Psoas muscle (tissue), 8 donors: ENCODE measurements at places on chromosomes 6 and 20.

DNA sequence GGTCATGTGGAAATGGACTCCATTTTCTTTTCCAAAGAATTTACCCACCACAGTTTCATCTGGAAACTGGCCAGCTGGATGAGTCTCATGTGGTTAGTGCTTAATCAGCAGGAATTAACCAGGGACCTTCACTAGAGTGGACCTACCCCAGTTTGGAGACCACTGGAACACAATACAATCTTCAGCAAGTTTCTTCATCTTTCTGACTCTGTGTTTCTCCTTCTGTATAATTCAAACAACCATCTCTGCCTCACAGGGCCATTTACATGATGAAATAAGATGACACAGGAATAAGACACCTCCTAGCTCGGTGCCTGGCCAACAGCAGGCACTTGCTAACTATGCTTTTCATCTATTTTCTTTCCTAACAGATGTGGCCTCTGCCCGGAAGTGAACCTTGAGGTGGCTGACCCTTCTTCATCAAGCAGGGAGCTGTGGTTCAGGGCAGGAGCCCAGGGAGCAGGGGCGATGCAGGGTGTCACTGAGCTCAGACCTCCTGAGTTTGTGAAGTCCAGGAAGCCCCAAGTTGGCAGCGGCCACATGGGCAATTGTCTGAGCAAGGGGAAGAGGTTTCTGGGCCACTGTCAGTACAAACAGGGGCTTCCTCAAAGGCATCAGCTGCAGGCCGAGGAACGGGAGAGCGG, 98.8 kb downstream of the SOD2 start:
- no peak overlapping the region for H3K27ac ChIP-seq
- no peaks in the 10 kb centered on the region for H3K27me3 ChIP-seq
- H3K4me3 ChIP-seq: no peak overlapping the region
- H3K36me3 ChIP-seq: no peaks in the 10 kb centered on the region
- H3K4me1 ChIP-seq: no peaks in the 10 kb centered on the region

GRCh38 chr6:167396659-167397490, 72.0 kb downstream of the TTLL2 start:
- H3K27ac ChIP-seq: no peak overlapping the region
- no peak overlapping the region for H3K4me3 ChIP-seq
- H3K27me3 ChIP-seq: peaks cover 5% of the 10 kb centered on the region
- no peaks in the 10 kb centered on the region for H3K36me3 ChIP-seq
- H3K4me1 ChIP-seq: no peaks in the 10 kb centered on the region

- H3K36me3 ChIP-seq: no peaks in the 10 kb centered on the region
- H3K4me3 ChIP-seq: no peak overlapping the region
- H3K27ac ChIP-seq: no peak overlapping the region
- H3K27me3 ChIP-seq: no peaks in the 10 kb centered on the region
- no peaks in the 10 kb centered on the region for H3K4me1 ChIP-seq
These were observed 143.8 kb downstream of the F13A1 start for GRCh38 chr6:6176586-6177228.

DNA sequence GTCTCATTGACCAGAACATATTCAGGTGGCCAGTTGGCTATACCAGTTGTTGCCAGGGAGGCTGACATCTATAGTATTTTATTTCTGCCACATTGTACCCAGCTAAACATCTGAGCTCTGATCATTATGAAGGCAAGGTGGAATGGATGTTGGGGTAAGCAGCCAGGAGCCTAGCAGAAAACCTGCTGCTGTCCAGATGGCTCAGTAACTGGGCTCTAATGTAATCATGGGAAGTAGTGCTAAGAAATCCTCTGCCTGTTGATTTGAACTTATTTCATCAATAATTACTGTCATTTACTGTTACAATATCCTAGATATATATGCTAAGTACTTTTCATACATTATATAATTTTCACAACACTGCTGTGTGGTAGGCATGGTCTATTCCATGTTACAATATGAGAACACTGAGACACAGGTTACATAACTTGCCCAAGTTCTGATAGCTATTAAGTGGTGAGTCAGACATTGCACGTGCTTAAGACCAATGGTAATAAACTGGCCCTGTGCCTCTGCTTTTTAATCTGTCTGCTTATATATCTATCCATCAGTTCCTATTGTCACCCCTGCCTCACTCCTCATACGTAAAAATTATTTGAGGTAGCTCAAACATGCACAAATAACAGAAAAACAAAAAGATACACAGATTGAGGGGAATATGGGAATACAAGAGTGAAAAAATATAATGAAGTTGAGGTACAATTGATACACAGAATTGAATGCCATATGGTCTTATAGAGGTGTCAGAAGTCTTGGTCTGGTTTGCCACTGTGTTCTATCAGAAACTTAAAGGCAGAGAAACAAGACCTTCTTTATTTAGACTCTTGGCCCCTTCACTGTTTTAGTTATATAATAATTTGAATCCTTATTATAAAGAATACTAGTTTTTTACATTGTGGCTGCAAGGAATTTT, 25.2 kb downstream of the TBPL1 start:
- DNase-seq: no peak
- H3K36me3 ChIP-seq: peaks cover 22% of the 10 kb centered on the region
- H3K27me3 ChIP-seq: no peaks in the 10 kb centered on the region
- no peak overlapping the region for H3K4me3 ChIP-seq
- H3K4me1 ChIP-seq: peaks cover 20% of the 10 kb centered on the region
- no peak overlapping the region for H3K27ac ChIP-seq

DNA sequence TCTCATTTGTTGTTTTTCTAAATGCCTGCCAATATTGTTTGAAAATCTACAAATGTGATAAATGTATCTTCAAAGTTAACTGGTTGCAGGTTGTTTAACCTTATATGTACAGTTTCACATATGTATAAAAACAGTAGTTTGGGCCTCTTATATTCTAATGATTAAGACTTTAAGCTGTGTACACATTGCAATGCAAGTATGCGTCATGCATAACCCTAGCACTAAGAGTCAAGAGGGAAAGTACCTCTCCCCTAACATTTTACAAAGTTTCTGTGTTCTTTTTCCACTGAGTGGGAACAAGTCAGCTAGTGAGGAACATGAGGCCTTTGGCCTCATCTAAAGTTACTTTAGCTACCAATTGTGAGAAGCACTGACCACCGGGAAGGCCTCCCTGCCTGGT, 25.7 kb upstream of the MICB start:
- DNase-seq: no peak
- H3K4me1 ChIP-seq: no peaks in the 10 kb centered on the region
- no peaks in the 10 kb centered on the region for H3K36me3 ChIP-seq
- H3K4me3 ChIP-seq: no peak overlapping the region

DNA sequence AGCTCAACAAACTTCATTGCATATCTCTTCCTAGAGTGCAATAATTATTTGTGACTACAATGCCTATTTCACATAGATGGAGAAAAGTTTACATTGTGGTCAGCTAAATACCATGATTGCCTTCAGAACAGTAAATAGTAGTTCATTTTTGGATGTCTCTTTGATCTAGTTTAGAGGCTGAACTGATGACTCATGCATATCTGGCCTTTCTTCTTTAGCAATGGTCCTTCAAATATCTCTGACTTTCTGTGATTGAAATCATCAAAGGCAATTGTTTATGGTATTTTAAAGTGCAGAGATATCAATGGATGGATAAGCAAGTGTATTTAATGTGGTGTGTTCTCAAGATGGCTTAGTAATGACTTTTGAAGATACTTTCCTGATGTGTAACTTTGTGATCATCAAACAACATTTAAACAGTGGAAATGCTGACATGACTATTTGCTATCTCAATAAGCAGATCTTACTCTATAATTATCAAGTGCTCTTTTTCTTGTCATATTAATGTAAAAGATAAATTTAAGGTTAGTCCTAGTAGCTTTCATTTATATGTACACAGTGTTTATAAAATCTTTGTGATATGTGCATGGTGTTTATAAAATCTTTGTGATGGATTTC, 523.7 kb upstream of the SLC35B3 start:
- H3K27ac ChIP-seq: no peak overlapping the region
- no peaks in the 10 kb centered on the region for H3K36me3 ChIP-seq
- no peaks in the 10 kb centered on the region for H3K4me1 ChIP-seq
- H3K27me3 ChIP-seq: no peaks in the 10 kb centered on the region
- DNase-seq: no peak

DNA sequence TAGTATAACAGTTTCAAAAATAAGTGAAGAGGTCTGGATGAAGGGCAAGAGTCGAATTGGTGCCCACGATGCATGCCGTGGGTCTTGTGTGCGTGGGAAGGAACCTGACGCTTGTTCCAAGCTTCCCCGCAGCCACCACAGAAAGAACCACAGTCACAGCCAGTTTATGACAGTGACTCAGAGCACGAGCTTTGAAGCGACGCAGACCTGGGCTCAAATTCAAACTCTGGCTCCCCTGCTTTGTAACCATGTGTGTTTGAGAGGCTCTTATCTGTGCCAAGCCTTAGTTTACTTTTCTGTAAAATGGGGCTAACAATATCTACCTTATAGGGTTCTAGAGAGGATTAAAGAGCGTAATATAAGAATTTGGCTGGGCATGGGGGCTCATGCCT, 65.5 kb downstream of the SYNJ2 start:
- H3K27ac ChIP-seq: peak overlapping the region; percentile 98
- peak overlapping the region; percentile 12 for H3K4me3 ChIP-seq
- H3K36me3 ChIP-seq: no peaks in the 10 kb centered on the region
- no peaks in the 10 kb centered on the region for H3K27me3 ChIP-seq
- peak; percentile 84 for DNase-seq

DNA sequence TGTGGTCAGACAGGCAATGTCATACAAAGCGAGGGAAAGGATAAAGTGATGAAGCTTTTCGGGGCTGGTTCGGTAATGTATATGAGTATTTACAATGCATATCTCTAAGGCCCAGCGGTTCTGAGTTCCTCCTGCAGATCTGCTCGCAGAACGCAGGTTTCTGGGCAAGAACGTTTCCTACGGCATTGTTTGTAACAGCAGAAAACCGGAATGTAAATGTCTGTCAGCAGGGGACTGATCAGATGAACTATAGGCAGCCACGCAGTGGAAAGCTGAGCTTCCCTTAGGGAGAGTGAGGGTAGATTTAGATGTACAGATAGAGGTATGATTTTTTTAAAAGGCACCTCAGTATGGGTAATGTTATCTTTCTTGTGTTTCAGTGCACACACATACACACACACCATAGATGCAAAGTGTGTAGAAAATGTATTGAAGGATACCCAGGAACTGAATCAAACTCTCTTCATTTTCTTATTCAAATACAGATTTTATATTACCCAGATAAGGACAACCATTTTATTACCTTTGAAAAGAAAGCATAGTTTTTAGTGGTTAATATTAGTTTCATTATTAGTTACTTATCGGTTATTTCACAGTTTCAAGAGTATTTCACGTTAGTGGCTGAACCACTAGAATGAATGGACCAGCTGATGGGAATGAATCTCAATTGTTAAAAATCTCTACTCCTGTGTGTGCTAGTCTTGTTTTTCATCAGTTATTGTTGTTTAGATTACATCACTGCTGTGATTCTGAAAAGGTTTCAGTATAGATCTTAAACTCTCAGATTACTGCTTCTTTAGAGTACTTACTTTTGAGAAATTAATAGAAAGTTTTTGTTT, 56.2 kb downstream of the SNX9 start:
- DNase-seq: no peak
- H3K4me3 ChIP-seq: no peak overlapping the region

DNA sequence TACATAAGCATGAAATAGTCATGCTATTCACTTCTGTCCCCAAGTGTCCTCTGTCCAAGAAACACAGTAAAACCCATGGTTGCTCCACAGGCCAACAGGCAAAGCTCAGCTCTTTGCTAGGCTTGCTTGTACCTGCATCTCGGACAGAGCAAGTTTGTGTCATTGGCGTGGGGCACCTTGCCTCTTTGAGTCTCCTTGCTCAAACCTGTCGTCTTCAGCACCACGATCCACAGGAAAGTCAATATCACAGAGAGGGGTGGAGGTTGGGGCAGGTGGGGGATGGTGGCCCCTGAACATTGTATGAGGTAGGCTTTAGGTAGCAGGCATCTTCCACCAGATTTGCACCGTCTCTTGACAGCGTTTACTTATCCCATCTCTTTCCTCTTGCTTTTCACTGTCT, 4.1 kb upstream of the TMEM14B start:
- no peak overlapping the region for H3K27ac ChIP-seq
- no peaks in the 10 kb centered on the region for H3K27me3 ChIP-seq
- no peaks in the 10 kb centered on the region for H3K36me3 ChIP-seq
- H3K4me1 ChIP-seq: peaks cover 7% of the 10 kb centered on the region

- no peaks in the 10 kb centered on the region for H3K36me3 ChIP-seq
- no peak for DNase-seq
- no peak overlapping the region for H3K4me3 ChIP-seq
- H3K27me3 ChIP-seq: peaks cover 2% of the 10 kb centered on the region
These were observed 871.1 kb downstream of the KIF16B start for GRCh38 chr20:15702161-15702560.

GRCh38 chr20:44478206-44478605, 2.5 kb downstream of the TTPAL start:
- no peak overlapping the region for H3K4me3 ChIP-seq
- H3K27me3 ChIP-seq: no peaks in the 10 kb centered on the region
- peaks cover 18% of the 10 kb centered on the region for H3K4me1 ChIP-seq
- peaks cover 3% of the 10 kb centered on the region for H3K36me3 ChIP-seq
- H3K27ac ChIP-seq: no peak overlapping the region

GRCh38 chr6:41502917-41503671, 43.1 kb upstream of the FOXP4 start:
- peak; percentile 23 for DNase-seq
- H3K27ac ChIP-seq: no peak overlapping the region
- H3K4me1 ChIP-seq: peaks cover 17% of the 10 kb centered on the region
- peak overlapping the region; percentile 60 for H3K4me3 ChIP-seq
- no peaks in the 10 kb centered on the region for H3K36me3 ChIP-seq

DNA sequence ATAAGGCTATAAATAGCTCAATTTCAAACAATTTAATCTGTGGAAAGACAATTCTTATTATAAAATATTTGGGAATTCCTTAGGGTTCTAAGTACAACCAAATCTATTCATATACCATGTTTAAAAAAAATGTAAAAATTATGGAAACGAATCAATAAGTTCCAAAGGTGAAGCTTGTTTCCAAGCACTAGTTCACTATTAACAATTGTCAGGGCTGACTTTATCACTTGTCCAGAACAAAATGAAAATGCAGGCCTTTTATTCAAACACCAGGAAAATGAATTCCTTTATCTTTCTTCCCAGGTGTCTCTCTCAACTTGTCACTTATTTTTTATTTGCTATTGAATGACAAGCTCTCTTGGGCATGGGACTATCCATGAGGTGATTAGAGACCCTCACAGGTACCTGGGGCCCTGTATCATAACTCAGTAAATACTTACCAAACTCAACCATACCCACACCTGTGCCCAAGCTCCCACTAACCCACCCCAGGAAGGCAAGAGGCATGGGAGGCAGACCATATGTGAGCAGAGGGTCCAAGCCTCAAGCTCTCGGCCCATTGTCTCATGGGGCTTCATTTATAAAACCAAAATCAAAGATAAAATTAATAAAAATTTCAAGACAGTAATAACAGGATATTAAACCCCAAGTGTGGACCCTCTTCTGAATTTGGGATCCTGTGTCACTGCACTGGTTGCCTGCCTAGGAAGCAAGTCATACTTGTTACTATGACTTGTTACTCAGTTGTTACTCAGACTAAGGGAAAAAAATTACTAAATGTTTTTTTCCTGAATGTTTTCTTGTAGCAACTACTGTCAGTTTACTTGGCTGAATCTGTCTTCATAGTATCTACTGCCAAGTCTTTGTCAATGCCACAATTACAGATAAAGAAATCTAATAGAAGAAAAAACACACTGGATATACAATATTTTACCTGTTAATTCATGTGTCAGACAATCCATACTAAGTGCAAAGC, 54.7 kb downstream of the PTPRK start:
- H3K27me3 ChIP-seq: no peaks in the 10 kb centered on the region
- no peak for DNase-seq
- no peaks in the 10 kb centered on the region for H3K36me3 ChIP-seq
- H3K4me1 ChIP-seq: no peaks in the 10 kb centered on the region
- no peak overlapping the region for H3K4me3 ChIP-seq
- no peak overlapping the region for H3K27ac ChIP-seq

- no peaks in the 10 kb centered on the region for H3K27me3 ChIP-seq
- no peak overlapping the region for H3K4me3 ChIP-seq
- H3K27ac ChIP-seq: no peak overlapping the region
- H3K36me3 ChIP-seq: no peaks in the 10 kb centered on the region
These were observed 54.9 kb upstream of the IER3 start for GRCh38 chr6:30799210-30799609.
